ENCODE measurements at places on chromosomes 12 and 14. TPM values are rescaled to one million over a fixed set of nuclear protein-coding genes. Genes with fewer than 3 reads are reported as not detected.

KRT83 gene
- total RNA-seq, result not detected

MLH3 gene
- total RNA-seq, result 16.2 TPM

PPM1H gene
- 0.32 TPM for total RNA-seq

OR6C1 gene
- total RNA-seq, result not detected

LALBA gene
- not detected for total RNA-seq

GLT8D2 gene
- 0.40 TPM for total RNA-seq

SERPINA12 gene
- not detected for total RNA-seq

RNASE3 gene
- total RNA-seq, result not detected

C12orf42 gene
- total RNA-seq, result not detected

CLEC7A gene
- total RNA-seq, result not detected

PIGH gene
- total RNA-seq, result 17.1 TPM

RNASE4 gene
- total RNA-seq, result 2.1 TPM

TPH2 gene
- not detected for total RNA-seq

FGF6 gene
- not detected for total RNA-seq

PKP2 gene
- total RNA-seq, result not detected

NPAS3 gene
- total RNA-seq, result not detected

HOXC13 gene
- total RNA-seq, result not detected

FKBP11 gene
- 78.5 TPM for total RNA-seq

EIF4B gene
- total RNA-seq, result 264 TPM

SYCP3 gene
- total RNA-seq, result 2.0 TPM

IFNG-AS1 gene
- 0.38 TPM for total RNA-seq

LMO3 gene
- total RNA-seq, result not detected

SLC38A4 gene
- not detected for total RNA-seq

ACTR10 gene
- 40.2 TPM for total RNA-seq

DEPDC4 gene
- total RNA-seq, result 1.5 TPM

PTHLH gene
- not detected for total RNA-seq

TUNAR gene
- not detected for total RNA-seq
